NCI-H748 treated with DMSO at 0.1 percent for 48 hours (cell line): ENCODE measurements at places on chromosomes 12 and 14.

GRCh38 chr14:90820958-90821357 is 4.7 kb upstream of the TTC7B start:
- no peak for DNase-seq

DNA sequence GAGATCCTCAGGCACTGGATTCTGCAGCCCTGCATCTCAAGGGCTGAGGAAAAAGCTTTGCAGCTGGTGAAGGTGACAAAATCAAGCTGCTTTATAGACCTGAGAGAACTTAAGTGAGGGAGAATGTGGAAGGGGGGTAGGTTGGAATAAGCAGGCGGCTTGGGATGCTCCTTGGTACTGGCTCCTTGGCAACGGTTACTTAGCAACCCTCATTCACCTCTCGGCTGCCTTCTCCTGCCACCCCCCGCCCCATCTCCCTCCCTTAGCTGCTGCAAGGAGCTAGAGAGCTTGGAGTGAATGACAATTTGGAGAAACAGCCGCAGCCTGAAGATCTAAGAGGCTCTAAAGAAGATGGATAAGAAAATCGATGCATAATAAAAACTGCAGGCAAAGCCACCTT is 44.1 kb upstream of the CISTR start:
- peak; percentile 23 for DNase-seq

GRCh38 chr14:69891422-69891821 is 12.2 kb downstream of the SMOC1 start:
- DNase-seq: no peak

DNA sequence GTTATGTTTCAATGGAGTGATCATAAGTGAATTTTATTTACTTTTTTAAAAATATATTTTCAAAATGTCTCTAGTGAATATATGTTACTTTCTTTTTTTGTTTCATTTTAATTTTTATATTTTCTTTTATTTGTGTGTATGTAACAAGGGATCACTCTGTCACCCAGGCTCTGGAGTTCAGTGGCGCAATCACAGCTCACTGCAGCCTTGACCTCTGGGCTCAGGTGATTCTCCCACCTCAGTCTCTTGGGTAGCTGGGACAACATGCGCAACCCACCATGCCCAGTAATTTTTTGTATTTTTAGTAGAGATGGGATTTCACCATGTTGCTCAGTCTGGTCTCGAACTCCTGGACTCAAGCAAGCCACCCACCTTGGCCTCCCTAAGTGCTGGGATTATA is 18.1 kb downstream of the TMEM253 start:
- DNase-seq: no peak

DNA sequence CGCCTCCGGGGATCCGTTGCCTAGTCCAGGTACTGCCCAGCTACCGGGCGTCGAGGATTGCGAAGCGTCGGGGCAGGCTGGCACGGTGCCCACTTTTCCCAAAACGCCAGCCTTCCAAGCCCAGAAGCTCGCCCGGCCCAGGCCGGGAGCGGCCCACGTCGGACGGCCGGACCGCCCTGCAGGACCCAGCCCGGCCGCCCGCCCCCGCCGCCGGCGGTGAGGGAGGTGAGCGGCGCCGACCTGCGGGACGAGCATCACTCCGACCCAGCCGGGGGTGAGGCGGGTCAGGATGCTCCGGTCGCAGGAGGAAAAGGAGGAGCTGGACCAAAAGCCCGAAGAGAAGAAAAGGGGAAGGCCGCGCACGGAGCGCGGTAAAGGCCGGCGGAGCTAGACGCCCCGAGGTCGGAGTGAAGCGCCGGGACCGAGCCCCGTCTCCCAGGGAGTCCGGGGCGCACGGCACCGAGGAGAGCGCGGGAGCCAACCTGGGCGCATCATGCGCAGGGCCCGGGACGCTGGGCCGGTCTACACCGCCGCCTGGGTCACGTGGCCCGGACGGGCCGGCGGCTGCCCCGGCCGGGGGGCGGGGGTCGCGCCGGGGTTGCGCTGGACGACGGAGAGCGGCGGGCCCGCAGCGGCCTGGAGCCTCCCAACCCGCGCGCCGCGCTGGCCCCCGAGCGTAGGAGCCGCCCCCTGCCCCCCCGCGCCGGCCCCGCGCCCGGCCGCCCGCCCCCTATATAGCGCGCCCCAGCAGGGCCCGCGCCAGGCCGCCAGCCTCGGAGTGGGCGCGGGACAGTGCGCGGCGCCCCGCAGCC is at the start of gene AQP5:
AQP5 (plus strand) TSS at position 762 of the 812 bp plus-strand sequence. CDS start 146 bp downstream, outside the sequence.
- DNase-seq: no peak

DNA sequence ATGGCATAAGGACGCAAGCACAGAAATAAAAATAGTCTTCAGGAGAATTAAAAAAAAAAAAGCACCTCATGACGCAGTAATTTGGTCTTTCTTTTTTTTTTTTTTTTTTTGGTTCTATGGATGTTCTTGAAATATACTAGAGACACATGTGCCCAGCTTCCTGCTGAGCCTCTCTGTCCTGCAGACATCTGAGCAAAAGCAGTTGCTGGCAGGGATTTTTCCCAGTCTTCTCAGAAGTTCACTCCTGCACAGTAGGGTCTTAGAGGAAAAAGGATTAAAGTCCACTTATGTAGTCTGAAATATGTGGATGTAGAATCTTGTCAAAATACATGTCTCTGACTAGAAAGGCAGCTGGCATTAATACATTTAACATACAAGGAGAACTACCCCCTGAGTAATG is 1888.1 kb upstream of the SEL1L start:
- no peak for DNase-seq

DNA sequence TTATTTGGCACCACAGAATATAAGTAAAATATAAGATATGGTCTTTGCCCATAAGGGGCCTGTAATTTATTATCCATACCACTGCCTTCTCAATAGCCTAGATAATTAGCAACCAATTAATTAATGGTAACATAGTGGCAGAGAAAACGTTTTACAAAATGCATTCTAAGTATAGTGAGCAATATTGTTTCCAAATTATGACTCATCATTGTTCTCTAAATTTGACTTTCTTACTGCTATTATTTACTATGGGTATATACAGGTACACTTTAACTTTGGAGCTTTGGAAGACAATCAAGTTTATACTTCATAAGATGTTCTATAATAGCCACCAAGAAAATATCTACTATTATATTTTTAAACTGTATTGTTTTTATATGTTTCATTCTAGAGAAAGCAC is 26.7 kb downstream of the DCP1B start:
- no peak for DNase-seq

DNA sequence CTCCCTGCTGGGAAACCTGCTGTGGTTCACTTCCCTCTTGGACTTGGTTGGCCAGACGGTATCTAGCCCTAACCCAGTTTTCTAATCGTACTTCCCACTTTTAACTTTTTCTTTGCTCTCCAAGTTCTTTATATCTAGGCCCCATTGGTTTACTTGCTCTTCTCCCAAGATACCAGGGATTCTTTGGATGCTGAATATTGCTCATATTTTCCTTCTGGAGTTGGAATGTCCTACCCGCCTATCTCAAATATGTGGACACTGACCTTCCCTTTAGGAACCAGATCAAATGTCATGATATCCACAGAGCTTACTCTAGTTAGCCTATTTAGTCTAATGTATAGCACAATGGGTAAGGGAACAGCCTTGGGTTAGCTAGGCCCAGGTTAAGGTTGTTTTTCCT is 228.6 kb downstream of the DACT1 start:
- DNase-seq: no peak

DNA sequence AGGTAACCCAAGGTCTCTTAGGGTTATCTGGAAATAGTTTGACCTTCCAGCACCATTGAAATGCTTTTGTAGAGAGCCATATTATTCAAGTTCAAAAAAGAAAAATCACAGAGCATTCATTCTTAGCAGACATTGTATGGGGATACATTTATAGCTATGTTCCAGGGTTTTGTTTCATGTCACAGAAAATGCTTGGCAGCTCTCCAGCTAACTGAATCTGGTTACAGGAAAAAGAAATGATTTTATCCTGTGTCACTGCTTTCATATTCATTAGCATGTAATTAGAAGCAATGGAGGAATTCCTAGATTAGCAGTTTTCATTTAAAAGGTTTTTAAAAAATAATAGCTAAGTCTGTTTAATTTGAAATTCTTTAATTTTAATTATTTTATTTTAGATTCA is 78.9 kb downstream of the SNAPC1 start:
- DNase-seq: no peak

GRCh38 chr14:34362641-34363251 is 99.3 kb downstream of the SPTSSA start:
- no peak for DNase-seq

DNA sequence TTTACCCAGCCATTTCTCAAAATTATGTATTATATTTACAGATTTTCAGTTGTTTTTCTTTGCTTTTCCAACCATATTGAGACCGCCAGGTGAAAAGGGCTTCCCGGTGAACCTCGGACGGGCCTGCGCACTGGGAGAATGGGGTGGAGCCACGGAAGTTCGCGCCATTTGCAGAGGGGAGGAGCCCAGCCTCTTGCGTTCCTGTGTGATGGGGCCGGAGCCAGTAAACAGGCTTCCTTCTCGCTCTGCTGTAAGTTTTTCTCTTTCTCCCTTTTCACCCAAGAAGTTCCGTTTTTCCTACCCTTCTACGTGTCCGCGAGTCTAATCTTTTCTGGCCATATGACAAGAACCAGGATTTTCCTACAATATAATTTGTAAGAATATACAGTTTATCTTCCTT is 1108.8 kb upstream of the SEL1L start:
- DNase-seq: no peak

DNA sequence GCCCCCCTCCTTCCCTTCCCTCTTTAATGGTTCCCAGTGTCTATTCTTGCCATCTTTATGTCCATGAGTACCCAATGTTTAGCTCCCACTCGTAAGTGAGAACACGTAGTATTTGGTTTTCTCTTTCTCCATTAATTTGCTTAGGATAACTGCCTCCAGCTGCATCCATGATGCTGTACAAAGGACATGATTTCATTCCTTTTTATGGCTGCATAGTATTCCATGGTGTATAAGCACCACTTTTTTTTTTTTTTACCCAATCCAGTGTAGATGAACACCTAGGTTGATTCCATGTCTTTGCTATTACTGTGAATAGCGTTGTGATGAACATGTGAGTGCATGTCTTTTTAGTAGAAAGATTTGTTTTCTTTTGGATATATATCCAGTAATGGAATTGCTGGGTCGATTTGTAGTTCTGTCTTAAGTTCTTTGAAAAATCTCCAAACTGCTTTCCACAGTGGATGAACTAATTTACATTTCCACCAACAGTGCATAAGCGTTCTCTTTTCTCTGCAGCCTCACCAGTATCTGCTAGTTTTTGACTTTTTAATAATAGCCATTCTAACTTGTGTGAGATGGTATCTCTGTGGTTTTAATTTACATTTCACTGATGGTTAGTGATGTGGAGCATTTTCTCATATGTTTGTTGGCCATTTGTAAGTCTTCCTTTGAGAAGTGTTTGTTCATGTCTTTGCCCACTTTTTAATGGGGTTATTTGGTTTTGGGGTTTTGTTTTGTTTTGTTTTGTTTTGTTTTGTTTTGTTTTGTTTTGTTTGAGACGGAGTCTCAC is 26.0 kb downstream of the RPS29 start:
- DNase-seq: no peak

- peak; percentile 61 for DNase-seq
Observed at GRCh38 chr12:49553512-49554088, 14.3 kb downstream of the MCRS1 start.

GRCh38 chr14:88049936-88050335 is 45.0 kb downstream of the GPR65 start:
- DNase-seq: no peak
